ENCODE measurements at places on chromosomes 6 and 20.

- no peak for DNase-seq
Measured at GRCh38 chr6:150491811-150492172, 107.9 kb upstream of the PLEKHG1 start.

DNA sequence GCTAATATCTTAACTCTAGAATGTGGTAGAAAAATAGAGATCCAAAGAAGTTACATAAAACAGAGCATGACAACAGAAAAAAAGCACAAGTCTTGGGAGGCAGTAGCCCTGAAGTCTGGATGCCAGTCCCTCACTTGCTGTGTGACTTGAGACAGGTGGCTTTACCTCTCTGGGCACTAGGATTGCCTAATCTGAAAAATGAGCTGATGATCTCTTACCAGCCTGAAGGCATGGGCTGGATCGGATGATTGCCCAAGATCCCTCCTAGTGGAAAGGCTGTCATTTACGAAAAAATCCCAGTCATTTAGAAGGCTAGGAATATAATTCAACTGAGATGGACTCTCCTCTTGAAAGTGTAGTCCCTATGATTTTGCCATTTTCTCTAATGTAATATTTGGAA lies 10.9 kb upstream of the GCM1 start:
- no peak for DNase-seq

DNA sequence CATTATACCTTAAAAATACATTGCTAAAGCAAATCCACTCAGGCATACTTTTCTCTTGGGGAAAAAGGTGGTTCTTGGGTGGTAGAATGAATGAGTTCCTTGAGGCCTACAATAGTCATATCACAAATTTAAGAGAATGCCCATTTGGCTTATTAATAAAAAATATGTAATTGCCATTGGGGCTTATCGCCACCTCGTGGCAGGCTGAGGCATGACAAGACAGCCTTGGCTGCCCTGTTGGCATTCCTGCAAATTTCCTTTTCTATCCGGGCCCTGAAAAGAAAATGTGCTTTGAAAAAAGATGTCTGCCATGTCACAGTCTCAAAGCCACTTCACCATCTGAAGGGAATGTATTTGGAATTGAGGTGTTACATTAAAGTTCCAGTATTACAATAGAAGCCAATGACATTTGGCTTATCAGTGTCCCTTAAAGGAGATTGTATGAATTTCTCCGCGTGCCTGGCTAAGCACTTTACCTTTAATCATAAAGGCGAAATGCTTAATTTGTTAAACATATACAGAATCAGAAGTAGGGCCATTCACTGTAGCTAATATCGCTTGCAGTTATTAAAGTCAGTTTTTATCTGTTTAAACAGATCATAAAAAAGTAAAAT lies 188.3 kb upstream of the ZFP64 start:
- DNase-seq = no peak

GRCh38 chr6:139134064-139134395 lies 850 bp upstream of the HECA start:
- no peak for DNase-seq

- no peak for DNase-seq
Measured at GRCh38 chr20:39059036-39059435, 96.9 kb downstream of the DHX35 start.
